ENCODE measurements at places on chromosomes 5 and 9.

GRCh38 chr5:131609774-131610173, 25.3 kb downstream of the RAPGEF6 start:
- DNase-seq, result peak; percentile 68

GRCh38 chr5:158054223-158055110, 195.5 kb upstream of the CLINT1 start:
- DNase-seq, result peak; percentile 62

DNA sequence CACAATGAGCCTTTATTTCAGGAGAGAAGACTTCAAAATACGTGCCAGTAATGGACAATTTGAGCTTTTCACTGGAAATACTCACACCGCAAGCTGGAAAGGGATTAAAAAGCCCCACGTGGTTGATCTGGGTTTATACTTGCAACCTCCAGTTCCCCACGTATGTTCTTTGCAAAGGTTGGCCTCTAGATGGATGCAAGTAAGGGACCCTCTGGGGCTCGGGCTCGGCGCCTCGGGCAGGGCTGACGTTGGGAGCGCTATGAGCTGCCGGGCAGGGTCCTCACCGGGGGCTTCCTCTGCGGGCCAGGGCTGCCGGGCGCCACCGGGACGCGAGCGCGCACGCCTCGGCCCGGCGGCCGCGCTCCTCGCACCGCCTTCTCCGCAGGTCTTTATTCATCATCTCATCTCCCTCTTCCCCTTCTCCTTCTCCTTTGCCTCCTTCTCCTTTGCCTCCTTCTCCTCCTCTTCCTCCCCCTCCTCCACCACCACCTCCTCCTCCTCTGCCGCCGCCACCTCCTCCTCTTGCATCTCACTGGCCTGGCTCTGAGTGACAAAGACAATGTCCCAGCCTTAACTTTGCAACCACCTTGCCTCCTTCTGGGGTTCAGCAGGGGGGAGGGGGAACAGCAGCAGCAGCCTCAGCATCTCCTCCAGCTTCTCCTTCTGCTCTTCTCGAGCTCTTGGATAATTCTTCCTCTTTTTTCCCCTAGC, 701 bp upstream of the ZNF462 start:
- DNase-seq, result peak; percentile 46

- DNase-seq, result no peak
Observed at GRCh38 chr5:122523776-122524175, 211.7 kb downstream of the SNCAIP start.

- no peak for DNase-seq
Observed at GRCh38 chr9:12416716-12417115, 276.5 kb upstream of the TYRP1 start.

DNA sequence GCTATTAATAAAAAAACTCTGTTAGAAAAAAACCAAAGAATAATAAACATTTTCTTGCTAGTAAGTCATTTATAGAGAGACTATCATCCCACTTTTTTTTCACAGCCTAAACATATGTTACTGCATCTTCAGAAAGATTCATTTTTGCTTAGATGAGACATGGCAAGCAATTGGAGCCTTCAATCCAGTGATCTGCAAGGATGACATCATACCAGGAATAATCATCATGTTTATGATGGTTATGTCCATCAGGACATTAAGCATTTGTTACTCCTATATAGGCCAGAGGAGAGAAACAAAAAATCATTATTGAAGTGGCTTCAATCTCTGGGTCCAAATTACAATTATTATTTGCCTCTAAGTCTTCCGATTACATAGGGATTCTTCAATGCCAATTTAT, 626.3 kb upstream of the CCNG1 start:
- DNase-seq, result no peak

- DNase-seq, result peak; percentile 61
Observed at GRCh38 chr9:96460882-96461281, 10.9 kb downstream of the HABP4 start.

- DNase-seq, result peak; percentile 35
Observed at GRCh38 chr9:136229096-136230065, 16.2 kb downstream of the QSOX2 start.

DNA sequence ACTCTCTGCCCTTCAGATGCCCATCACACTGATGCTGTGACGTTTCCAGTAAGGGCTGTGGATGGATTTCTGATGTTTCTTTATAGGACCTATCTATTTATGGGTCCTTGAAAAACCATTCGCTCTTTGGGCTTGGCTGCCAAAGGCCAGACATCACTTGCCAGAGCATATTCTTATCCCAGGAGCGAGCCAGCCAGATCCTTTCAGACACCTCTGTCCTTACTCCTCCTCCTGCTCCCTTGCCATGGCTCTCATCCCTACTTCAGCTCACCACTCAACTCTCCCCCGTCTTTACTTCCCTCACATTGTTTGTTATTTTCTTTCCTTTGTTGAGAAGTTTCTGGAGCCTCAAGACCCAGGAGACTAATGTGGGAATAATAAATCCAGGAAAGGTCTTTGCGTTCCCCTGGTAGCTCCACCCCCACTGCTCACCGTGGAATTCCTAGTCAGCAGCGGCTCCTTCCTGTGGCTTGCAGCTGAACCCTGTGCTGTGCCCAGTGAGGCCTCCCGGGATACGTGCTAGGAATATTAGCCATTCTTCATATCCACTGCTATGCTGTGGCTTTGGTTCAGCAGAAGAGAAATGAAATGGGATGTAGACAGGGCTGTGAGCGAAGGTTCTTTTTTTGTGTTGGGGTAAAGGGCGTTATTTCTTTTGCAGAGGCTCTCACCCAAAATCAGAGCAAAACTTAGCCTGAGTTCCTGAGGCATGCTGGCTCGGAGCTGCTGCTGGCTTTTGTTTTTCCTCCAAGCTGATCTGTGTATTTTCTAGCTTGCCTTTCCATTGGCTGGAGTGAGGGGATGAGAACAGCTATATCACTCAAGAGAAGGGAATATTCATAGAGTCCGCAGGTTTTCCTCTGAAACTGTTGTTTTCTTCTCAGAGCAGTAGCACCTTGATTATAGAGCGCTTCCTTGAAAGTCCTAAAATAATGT, 171.1 kb downstream of the SAXO1 start:
- DNase-seq, result peak; percentile 88

GRCh38 chr9:32864971-32865370, 81.6 kb downstream of the TMEM215 start:
- no peak for DNase-seq

GRCh38 chr9:107759823-107760166, 270.2 kb upstream of the KLF4 start:
- DNase-seq, result no peak

- DNase-seq, result peak; percentile 59
Observed at GRCh38 chr5:139481122-139481533, 1.4 kb downstream of the STING1 start.

GRCh38 chr9:101590901-101591300, 3.9 kb downstream of the PPP3R2 start:
- no peak for DNase-seq

GRCh38 chr9:108168236-108168850, 678.8 kb upstream of the KLF4 start:
- peak; percentile 96 for DNase-seq

DNA sequence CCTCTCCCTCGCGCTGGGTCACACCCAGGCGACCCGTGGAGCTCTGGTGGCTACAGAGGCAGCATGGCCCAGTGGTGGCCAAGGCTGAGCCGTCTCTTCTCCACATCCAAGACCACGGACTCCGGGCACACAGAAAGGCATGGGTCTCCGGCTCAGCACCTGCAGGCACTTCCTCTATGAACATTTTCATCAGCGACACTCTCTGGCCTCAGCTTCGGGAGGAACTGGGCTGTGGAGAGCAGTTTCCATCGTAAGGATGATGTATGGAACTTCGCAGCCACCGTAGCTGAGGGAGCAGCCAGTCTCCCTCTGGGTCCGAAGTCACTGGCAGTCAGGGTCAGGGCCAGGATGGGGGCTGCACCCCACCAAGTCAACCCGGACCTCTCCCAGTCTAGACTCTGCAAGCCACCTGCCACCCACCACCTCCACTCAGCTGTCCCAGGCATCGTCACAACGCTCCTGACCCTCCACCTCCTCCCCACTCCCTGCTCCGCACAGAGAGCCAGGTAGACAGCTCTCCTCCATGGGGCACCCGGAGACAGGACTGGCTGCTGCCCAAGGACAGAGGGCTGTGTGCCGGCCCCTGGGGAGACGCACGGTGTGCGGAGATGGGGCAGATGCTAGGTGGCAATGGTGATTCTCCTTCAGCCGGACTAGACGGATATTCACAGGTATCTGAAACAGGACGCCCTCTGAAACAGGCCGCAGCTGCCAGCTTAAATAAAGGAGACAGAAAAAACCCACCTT, 9.7 kb downstream of the QSOX2 start:
- DNase-seq, result no peak

- DNase-seq, result peak; percentile 72
Observed at GRCh38 chr5:83877911-83878706, 157.5 kb upstream of the HAPLN1 start.

DNA sequence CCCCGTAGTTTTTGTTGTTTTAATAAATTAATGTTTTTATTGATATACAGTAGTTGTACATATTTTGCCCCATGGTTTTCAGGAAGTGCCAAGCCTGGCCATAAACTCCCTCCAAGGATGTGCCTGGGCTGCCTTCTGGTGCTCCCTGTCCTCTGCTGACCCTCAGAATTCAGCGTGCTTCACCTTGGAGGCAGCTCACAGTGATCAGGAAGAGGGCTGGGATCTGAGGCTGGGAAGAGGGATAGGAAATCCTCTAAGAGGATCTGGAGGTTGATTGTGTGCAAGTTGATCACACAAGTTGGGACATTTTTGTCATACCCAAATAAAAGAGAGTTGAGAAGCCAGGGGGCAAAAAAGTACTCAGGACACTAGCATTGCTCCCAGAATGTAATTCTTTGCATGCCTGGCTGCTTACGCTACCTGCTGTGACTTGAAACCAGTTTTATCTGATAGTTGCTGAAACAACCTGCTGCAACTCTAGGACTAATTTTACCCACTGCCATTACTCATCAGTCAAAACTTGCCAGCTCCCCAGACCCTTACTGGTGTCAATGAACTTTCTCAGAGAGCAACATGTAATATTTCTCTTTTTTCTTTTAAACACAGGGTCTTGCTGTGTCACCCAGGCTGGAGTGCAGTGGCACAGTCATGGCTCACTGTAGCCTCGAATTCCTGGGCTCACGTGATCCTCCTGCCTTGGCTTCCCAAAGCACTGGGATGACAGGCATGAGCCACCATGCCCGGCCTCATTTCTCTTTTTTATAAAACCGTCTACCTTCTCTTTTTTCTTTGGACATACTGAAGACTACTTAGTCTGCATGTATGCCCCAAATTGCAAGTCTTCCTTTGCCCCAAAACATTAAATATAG, 29.0 kb downstream of the PDE6A start:
- no peak for DNase-seq

- no peak for DNase-seq
Observed at GRCh38 chr5:56532466-56532865, 282.9 kb upstream of the MAP3K1 start.

GRCh38 chr5:147464211-147464610, 45.7 kb downstream of the DPYSL3 start:
- peak; percentile 56 for DNase-seq

- peak; percentile 37 for DNase-seq
Observed at GRCh38 chr5:77305956-77306355, 95.5 kb downstream of the PDE8B start.

DNA sequence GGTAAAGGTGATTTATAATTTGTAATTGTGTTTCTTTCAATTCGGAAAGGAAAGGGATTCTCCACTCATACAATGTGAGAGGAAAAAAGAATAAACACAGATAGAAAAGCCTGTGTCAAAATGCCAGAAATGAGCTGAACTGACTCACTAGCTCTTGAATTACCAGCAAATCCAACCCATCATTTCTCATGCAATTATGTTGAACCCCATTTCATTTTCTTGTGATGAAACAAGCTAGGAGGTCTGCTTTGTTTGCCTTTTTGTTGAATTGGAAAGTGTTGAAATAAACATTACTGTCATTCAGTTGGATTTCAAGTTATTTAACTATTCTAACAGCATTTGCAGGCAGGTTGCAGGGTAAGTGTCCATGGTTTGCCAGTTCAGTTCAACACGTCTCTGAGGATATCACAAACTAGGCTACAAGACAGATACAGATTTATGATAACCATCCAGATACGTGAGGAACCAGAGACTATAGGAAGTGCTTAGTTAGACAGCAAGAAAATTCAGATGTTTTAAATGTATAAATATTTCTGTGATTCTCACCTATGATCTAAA, 547.2 kb downstream of the MAT2B start:
- DNase-seq, result peak; percentile 82

- DNase-seq, result no peak
Observed at GRCh38 chr5:79630444-79630843, 18.2 kb downstream of the TENT2 start.

DNA sequence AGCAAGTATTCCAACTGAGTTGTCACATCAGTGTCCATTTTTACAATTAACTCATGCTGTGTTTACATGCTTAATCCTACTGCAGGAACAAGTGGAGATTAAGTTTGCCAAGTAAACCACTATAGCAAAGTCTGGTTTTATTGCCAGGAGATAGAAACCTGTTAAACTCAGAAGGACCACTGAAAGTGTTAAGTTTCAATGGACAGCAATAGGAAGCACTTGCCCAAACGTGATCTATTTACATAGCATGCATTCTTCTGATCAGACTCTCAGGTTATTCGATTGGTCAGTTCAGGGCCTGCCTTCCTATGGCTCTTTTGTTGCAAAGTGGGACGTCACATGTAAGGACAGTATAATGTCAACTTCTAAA, 28.0 kb upstream of the IFNK start:
- no peak for DNase-seq

- DNase-seq, result peak; percentile 28
Observed at GRCh38 chr5:66582499-66583165, 13.6 kb upstream of the MAST4 start.

DNA sequence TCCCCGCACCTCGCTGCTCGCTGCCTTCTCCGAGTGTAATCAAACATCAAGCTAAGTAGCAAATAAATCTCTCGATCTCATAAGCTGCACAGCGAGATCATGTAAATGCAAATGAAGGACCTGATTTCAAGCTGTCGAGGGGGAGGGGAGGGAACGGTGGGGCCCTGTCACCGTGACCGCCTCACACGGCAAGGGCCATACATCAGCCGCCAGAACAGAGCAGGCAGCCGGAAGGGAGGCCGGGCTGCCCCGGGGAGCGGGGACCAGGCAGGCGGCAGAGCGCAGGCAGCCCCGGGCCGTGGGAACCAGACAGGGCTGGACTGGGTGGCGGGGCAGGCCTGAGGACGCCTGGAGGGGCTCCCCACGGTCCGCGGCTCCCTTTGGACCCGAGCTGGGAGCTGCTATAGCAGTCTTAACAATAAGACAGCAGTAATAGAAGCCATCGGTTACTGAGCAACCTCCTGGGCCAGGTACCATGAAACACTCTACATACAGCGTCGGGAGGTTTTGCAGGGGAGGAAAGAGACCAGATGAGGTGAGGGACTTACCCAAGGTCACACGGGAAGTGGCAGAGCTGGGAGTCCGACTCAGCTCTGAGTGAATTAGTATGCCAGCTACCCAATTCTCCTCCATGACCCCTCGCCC, 76.8 kb downstream of the CFAP77 start:
- no peak for DNase-seq

DNA sequence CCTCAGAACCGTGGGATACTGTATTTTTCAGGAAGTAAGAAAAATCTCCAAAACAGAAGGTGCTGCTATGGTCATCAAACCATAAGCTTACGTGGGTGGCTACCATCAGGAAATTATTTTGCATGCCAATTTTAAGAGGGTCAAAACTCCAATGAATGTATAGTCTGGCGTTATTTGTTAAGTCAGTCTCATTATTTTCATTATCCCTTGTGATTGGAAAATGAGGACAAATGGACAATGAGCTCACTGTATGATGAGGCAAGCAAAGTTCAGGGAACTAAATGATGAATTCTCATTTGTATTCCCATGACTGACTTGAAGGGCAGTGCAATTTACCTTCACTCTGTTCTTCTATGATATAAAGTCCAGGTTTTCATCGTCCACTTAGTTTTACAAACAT, 17.6 kb downstream of the PUM3 start:
- no peak for DNase-seq

Measured in fibroblast of the aortic adventitia (primary cell).